ENCODE measurements at places on chromosomes 1 and 21.

GRCh38 chr1:53446051-53446450, 13.1 kb upstream of the DMRTB1 start:
- no peak for DNase-seq

DNA sequence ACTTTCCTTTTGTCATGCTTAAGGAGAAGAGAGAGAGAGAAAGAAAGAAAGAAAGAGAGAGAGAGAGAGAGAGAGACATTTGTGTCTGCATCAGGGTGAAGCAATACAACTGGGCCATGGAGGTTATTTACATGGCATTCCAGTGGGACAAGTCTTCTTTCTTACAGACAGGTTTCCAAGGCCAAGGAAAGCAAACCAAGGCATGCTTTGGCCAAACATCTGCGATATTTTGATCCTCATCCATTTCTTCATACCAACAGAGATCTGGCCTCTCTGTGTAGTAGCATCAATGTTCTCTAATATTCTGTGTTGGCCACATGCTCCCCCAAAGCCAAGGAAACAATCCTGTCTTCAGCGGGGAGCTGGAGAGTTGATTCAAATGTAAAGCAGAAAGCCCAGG, 292.1 kb downstream of the SETD4 start:
- peak; percentile 81 for DNase-seq

GRCh38 chr1:244291236-244292201, 160.2 kb downstream of the ADSS2 start:
- no peak for DNase-seq

DNA sequence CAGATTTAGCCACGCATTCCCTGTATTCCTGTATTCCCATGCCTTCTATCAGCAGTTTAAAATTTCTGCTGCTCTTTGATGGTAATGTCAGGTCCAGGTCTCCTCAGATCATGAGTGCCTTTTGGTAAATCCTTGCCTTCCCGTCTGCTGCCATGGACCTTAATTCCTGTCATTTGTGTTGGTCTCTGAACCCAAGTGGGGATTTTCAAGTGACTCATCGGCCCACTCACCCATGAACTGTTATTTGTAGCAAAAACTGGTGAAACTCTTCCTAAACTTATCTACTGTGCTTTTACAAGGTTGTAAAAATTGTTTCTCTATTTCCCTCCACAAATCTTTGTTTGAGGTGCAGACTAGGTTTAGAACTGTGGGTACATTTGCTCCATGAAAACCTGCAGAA, 47.4 kb downstream of the ACTN2 start:
- DNase-seq, result no peak

GRCh38 chr1:88490676-88491075, 193.4 kb upstream of the PKN2 start:
- no peak for DNase-seq

DNA sequence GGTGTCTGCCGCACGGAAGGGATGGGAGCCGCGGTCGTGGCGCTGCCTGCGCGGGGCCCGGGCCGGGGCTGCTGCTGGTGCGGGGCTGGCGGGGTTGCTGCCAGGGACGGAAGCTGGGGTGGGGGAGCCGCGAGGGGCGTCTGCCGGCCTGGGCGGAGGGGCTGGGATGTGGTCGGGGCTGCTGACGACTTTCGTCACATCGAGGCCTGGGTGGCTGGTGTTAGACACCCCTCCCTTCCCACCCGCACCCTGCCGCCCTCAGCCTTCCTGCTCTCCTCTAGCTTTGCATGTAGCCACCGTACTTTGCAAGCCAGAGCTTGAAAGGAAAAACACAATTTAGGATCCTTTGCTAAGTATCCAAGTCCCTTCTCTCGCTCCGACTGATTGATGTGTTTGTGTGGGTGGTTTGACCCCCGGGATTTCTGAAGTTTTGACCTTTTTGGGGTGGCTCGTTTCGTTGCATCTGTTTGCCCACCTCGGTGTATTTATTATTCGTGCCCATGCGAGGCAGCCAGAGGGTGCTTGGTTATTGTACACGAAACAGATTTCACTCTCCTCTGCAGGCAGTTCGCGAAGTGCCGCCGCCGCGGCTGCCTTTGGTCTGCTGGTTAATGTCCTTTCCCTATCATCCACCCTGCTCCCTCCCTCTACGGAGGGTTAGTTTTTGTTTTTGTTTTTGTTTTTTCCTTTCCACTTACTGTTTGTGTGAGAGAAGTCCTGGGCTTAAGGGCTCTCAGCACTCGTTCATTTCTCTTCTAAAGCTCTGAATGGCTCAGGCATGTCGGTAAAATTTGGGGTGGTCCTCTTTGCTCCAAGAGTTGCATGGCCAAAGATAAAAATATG, 868 bp downstream of the C1orf21 start:
- no peak for DNase-seq

DNA sequence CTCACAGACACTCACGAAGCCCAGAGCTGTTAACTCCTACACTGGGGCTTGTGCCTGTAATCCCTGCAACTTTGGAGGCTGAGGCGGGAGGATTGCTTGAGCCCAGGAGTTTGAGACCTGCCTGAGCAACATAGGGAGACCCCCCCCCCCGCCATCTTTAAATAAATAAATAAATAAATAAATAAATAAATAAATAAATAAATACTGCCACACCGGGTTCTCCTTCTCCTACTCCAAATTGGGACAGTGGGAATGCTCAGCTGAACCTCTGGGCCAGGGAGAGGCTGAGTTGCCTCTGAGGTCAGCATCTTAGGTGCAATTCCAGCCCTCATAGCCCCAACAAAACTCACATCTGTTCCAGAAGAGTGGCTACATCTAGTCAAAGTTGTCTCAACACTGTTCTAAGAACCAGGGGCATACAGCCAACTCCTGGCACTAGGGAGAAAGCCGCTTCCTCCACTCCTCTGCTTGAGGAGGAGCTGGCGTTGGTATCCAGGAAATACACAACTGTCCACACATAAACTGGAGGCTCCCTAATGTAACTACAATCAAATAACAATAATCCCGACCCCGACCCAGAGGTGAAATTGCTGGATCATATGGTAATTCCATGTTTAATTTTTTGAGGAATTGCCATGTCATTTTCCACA, 27.0 kb downstream of the C1orf216 start:
- no peak for DNase-seq

- DNase-seq, result peak; percentile 95
Observed at GRCh38 chr1:178060789-178061556, 32.9 kb upstream of the RASAL2 start.

DNA sequence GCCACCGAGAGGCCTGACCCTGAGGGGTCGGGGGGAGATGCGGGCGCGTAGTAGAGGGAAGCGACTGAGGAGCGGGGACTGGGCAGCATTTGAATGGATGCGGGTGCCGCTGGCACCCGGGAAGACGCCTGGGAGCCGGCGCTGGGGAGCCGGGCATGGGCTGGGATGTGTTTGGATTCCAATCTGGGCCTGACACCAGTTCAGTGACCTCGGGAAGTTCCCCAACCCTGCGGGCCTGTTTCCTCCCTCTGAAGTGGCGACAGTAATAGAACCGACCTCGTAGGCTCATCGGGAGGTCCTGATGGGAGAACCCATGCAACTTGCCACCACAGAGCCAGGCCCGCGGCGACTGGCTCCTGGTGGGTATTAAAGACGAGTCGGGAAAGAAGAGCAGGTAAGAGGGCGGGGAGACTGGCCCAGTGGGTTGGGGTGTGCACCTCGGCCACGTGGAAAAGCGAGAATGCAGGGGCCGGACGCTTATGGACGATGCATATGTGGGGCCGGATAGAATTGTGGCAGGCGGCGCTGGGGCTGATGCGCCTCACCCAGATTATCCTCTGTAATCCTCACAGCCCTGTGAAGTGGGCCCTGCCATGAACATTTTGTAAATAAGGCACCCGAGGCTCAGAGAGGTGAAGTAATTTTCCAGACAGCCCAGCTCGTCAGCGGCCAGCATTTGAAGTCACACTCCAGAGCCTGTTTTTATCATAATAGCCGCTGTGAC, 105.8 kb downstream of the SLC16A1 start:
- DNase-seq, result no peak

DNA sequence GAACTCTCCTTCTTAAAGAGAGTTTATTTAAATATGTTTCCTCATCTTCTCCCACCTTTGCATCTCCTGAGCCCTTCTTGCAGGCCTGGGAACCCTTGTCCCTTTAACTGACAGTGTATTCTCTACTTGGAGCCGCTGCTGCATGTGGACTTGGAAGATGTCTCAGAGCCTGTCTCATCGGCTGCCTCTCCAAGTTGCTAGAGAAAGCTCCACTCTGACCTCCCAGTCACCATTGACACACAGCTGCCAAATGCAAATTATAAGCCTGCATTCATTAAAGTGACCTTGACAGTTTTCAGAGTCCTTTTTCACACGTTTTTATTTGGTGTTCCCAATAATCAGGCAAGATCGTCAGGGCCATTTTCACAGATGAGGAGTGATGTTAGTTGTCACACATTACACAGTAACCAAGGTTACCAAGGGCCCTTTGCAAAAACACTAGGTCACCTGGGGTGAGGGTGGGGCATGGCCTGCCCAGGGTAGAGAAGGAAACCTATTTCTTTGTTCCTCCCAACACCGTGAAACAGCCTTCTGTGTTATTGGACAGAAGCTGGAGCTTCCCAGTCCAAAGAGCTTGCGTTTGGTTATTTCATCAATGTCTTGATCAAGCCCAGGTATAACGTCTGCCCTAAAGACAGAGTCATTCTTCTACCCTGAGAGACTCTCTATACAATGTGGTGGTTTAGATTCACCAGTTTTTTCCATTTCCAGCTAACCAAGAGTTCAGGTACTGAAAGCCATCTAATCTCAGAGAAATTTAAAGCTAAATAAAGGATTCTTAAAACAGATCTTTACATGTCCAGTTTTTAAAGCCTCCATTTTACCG, 164.1 kb downstream of the GALNT2 start:
- no peak for DNase-seq

GRCh38 chr1:18192974-18193373, 85.4 kb downstream of the IGSF21 start:
- DNase-seq, result no peak

GRCh38 chr1:87141556-87141955, 187.1 kb upstream of the LMO4 start:
- DNase-seq, result no peak
